Cardiac fibroblast (primary cell): ENCODE measurements at places on chromosomes 3 and 15.

DNA sequence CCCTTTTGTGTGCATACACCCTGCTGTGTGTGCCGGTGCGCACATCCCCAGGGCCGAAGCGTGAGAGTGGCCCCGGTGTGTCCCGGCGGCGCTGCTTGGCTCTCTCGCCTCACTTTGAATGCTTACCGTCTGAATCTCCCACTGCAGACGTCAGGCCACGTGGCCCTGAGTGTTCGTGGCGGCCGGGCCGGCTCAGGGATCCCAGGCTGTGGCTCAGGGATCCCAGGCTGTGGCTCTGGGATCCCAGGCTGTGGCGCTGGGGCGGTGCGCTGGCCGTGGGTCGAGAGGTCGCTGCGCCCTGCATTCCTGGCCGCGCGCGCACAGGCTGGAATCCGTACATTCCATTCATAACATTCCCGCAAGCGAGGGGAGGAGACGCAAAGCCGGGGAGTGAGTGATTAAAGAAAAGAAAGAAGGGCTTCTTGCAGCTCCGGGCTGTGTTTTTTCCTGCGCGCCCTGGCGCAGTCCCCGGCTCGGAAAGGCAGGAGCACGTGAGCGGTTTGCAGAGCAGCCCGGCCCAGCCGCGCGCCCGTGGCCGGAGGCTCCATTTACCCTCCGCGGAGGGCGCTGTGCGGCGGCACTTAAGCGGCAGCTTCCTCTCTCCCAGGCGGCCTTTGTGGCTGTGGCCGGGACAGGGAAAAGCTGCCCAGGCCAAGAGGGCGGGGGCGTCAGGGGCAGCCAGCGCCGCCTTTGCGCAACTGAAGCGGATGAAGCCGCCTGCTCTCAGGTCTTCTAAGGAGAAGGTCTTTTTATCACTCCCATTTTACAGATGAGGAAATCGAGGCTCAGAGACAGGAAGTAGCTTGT lies 87.0 kb upstream of the ALDH1L1 start:
- DNase-seq: peak; percentile 93

- no peak for DNase-seq
Measured at GRCh38 chr15:60667190-60667868, 188.4 kb upstream of the ICE2 start.

GRCh38 chr3:50972029-50972428 lies 297.3 kb downstream of the DOCK3 start:
- DNase-seq: no peak

DNA sequence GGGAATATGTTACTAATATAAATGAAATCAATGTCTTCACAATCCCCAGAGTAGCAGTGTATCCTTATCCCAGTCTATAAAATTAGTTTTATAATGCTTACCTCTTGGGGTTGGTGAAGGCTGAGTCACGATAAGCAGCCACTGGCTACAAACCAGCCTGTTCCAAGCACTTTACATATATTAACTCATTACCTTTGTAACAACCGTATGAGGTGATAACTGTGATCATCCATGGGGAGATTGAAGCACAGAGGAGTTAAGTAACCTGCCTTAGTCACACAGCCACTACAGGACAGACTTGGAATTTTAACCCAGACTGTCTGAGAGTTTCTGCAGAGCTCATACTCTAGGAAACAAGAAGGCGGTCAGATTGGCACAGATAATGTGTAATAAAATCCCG lies 43.3 kb upstream of the MITF start:
- no peak for DNase-seq

GRCh38 chr3:184733971-184734608 lies 22.2 kb upstream of the MAGEF1 start:
- no peak for DNase-seq
